ENCODE measurements at places on chromosomes 1 and 21.

DNA sequence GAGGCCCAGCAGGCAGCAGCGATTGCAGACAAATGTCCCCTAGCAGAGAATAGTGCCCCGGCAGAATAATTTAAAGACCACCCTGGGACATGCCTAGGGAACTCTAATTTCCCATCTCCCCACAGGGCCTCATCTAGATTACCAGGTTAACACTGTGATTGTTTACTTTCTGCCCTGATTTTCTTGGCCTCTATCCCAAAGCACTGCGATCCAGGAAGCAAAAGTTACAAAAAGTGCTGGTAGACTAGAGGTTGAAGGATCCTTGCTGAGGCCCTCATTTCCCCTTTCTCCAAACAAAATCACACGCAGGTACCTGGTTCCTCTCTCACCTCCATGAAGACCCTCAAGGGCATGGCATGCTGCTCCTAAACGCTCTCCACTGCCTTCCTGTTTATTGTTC lies 229.7 kb downstream of the C1orf94 start:
- no peak for DNase-seq

GRCh38 chr1:84541679-84542078 lies 32.6 kb downstream of the CTBS start:
- no peak for DNase-seq

DNA sequence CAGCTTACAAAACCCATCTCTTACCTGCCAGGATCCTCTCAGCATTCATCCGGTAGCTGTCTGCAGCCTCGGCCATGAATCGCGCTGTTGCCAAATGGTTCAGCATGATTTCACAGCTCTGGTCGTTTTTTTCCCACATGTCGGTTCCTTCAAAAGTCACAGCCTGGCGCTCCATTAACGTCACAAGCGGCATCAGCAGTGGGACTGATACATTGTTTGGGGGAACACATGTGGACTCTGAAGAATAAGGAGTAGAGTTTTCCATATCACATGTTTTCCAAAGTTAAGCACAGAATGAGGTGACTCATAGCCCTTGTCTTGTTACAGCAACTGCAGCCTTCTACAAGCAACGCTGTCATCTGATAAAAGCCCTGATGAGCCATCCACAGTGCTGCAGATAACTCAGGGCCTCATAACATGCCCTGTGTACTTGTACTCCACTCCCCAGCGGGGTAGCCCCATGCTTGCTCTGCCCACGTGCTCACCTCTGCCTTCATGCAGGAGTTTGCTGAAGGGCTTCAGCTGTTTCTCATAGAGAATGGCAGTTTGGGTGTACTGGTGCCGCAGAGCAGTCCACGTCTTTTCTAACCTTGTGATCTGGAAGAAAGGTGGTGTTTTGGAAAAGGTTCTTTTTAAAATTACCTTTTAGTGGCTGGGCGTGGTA lies 114.2 kb downstream of the BCAR3 start:
- DNase-seq, result peak; percentile 45

GRCh38 chr1:109254621-109255096 lies 5.3 kb downstream of the CELSR2 start:
- DNase-seq, result no peak

DNA sequence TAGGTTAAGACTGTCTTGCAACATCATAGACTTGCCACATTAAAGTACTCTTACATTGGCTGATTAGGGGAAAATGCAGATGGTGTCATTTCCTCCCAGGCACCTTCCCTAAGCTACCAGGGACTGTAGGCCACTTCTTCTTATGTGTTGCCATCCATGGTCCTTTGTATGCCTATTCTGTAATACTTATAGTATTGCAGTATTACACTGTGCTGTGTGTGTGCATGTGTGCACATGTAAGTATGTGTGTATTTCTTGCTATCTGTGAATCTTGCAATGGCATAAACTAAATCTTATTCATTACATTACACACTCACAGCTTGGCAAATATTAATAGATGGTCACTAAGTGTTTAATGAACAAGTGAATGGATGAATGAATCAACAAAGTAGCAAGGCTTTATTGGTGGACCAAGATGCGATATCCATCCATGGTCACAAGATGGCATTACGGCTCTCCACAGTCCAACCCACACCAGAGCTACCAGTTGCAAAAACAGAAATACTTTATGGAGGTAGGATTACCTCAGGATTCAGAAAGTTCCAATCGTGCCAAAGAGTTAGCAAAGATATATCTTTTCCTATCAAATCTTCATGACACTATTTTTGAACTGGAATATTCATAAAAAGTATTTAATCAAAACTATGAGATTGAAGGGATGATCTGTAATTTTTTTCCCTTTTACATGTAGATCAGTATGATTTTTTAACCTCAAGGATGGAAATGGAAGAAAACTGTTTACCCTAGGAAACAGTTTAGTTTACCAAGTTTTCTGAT lies 160.2 kb downstream of the DENND1B start:
- no peak for DNase-seq

- DNase-seq, result no peak
Measured at GRCh38 chr1:61910035-61910434, 167.8 kb downstream of the PATJ start.

DNA sequence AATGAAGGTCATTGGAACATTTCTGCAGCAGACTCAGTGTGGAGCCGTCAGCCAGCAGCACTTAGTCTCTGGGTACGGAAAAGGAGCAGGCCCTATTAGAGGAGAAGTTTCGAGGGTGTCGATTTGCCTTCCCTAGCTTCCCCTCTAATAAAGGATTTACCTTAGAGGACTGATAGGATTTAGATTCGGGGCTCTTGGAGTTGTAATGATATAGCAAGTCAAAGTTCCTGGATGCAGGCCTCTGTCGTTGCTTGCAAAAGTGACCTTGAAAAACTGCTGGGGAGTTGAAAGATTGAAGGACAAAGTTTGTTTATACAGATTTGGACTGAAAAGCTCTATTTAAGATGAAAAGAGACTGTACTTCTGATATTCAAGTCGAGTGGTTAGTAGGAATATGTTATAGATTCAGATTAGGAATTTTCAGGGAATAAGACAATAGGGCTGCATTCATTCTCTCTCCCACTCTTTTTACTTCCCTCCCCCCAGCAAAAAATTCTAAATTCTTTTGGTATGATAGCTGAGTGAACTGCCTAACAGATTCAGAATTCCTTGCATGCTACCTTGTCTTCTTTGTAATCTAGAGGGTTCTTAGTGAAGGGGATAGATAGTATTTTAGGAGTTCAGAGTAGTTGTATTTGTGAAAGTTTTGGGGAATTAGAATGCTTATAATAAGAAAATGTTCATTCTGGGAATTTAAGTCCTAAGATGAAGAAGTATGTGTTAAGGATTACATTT lies 19.2 kb downstream of the NFYC start:
- no peak for DNase-seq

DNA sequence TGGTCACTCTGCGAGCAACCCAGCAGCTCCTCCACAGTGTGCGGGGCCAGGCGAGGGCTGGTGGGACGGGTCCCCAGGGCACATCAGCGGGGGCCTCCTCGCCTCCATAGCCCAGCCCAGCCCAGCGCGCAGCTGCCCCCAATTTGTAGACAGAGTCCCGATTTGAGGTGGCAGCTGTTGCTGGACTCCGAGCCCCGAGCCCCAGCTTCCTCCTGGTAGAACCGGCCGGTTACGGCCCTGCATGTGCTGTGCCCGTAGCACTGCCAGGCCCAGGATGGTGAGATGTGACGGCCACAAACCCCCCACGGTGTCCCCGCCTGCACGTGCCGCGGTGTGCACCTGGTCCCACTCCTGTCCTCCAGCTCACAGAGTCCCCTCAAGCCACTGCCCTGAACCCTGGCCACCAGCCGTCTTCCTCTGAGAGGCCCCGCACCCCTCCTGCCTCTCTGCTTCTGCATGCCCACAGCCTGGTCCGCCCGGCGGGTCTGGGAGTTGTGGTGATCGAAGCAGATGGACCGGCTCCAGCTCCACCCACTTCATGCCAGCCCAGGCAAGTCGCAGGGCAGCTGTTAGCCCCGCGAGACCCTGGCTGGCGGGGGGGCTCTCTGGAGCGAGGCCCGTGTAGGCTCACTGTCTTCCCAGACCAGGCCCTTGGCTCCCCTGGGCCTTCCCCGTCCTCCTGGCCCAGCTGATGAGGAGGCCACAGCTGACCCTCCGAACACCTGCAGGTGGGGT lies 55.5 kb downstream of the MORN1 start:
- DNase-seq, result no peak

DNA sequence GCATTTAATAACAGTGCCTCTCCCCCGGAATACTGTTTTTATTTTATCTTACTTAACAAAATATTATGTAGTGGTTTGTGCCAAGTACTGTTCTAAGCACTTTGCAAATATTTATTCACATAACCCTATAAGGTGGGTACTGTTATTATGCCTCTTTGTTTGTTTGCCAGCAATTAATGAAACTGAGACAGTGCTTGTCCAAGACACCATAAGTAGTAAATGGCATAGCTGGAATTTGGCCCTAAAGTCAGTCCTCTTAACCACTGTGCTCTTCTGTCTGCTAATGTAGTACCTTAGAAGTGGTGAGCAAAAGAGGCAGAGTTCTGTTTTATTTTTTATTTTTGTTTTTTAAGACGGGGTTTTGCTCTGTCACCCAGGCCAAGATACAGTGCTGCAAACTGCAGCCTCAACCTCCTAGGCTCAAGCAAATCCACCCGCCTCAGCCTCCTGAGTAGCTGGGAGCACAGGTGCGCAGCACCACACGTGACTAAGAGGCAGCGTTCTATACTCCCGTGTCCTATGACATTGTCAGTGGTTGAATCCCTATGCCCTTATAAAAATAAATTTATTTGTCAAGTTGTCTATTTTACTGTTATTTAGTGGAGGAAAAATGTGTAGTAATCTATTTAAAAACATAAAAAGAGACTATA lies 165.8 kb downstream of the CLEC20A start:
- no peak for DNase-seq

GRCh38 chr1:67687198-67687545 lies 2.2 kb downstream of the GADD45A start:
- DNase-seq, result no peak

- DNase-seq, result no peak
Measured at GRCh38 chr1:222896630-222897526, 82.0 kb downstream of the DISP1 start.

DNA sequence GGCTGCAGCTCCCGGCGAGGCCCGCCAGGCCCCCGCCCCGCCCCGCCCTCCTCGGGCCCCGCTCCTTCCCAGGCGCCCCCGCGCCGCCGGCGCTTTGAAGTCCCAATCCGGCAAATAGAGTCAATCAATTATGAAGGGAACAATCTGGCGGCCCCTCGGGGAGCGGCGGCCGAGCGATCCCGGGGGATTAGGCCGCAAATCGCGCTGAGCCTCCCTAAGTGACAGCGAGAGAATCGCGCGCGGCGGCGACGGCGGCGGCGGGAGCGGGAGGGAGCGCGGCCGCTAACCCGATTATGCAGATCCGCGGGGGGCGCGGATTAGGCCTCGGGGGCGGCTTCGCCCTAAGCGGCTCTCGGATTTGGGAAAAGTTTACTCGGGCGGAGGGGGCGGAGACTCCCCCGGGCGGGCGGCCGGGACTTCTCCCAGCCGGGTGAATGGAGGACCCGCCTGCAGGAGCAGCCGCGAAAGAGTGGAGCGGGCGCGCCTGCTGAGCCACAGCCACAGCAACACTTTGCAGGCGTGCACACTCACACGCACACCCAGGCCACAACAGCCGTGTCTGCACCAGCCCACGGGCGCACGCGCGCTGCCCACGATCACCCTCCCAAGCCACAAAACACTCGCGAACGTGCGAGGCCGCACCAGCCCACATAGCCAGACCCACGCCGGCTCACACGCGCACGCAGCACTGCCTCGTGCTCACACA lies 23.0 kb upstream of the DMBX1 start:
- DNase-seq, result no peak

DNA sequence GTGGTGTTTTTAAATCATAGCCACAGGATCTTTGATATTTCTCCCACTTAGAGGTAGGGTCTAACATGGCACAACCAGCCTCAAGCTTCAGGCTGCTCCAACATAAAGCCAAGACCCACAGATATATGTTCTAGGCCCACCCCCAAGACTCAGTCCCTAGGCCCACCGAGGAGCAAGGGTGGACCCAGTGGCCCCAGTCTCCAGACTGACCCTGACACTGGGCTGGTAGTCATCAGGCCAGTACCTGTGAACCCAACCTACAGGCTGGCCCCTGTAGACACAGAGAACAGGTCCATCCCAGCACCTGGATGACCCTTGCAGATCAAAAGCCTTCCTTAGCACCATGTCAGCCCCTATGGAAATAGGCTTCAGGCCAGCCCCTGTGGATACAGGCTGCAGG lies 60.5 kb downstream of the NEGR1 start:
- DNase-seq, result no peak

- no peak for DNase-seq
Measured at GRCh38 chr1:95409276-95409675, 175.3 kb downstream of the RWDD3 start.

- no peak for DNase-seq
Measured at GRCh38 chr1:244791061-244791460, 44.4 kb upstream of the COX20 start.

DNA sequence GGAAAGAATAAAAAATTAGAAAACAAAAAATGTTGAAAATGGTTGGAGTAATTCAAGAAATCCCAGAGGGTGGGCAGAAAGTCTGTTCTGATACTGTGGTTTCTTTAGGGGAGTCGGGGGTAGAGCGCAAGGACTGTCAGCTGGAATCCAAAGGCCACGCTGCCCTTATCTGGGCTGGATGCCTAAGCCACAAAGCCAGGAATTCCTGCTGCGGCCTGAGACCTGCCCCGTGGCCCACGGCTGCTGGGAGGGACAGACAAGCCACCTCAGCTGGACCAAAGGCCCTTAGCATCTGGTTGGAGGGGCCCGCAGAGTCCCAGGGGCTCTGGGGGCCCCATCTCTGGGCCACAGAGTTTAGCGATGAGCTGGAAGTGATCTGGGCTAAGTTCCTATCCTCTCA lies 60.2 kb downstream of the DMRTB1 start:
- DNase-seq, result no peak

DNA sequence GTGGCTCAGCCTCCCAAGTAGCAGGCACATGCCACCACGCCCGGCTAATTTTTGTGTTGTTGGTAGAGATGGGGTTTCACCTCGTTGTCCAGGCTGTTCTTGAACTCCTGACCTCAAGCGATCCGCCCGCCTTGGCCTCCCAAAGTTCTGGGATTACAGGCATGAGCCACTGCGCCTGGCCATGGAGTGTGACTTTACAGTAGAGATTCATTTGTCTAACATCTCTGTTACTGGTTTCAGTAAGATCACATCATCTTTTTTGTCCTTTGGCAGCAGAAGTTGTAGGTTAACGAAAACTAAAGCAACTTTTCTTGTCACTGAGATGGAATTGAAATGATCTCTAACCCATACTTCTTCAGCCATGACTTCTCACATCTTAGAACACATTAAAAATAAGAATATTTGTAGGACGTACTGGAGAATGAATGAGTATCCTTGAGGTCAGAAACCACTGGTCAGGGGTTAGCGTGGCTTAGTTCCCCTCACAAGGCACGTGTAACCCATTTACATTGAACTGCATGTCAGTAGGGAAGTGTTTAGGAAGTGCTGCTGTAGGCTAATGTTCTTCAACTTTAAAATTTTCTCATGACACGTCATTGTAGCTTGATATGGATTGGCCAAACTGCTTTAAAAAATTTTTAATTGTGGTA lies 75.9 kb downstream of the CAMTA1 start:
- DNase-seq, result no peak

GRCh38 chr21:41110161-41110560 lies 57.8 kb upstream of the BACE2 start:
- DNase-seq, result no peak
